ENCODE measurements at places on chromosomes 11 and 22.

GRCh38 chr22:47221840-47222615 lies 459.6 kb downstream of the TBC1D22A start:
- DNase-seq = no peak

DNA sequence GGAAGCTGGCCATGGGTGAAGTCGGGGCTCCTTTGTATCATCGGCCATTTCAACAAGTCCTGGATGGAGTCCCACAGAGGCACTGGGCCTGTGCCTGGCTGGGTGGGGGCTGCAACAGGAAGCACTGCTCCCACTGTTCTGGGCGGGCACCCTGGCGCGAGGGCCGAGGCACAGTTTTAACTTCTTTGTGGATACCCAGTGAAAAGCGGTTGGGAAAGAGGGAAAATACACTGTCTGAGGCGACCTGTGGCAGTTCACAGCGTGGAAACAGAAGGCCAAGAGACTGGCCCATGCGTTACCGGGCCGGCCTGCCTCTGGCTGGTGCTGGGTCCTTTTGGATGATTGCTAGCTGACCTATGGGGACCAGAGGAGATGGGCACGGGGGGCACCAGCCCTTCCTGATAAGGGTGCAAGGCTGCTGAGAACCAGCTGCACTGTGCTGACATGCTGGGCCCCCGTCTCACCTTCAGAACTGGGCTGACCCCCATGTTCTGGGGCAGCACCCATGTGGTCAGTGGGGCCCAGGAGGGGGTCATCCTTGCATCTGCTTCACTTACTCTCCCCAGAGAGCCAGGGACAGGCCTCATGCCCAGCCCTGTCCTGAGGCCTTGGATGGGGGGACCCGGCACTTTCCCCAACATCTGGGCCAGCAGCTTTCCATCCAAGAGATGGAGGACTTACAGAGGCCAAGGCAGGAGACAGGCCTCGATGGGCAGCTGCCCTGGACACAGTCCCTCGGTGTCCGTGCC lies 4.2 kb downstream of the OVOL1 start:
- no peak for DNase-seq

GRCh38 chr11:30458541-30458940 lies 127.6 kb downstream of the MPPED2 start:
- DNase-seq = no peak

DNA sequence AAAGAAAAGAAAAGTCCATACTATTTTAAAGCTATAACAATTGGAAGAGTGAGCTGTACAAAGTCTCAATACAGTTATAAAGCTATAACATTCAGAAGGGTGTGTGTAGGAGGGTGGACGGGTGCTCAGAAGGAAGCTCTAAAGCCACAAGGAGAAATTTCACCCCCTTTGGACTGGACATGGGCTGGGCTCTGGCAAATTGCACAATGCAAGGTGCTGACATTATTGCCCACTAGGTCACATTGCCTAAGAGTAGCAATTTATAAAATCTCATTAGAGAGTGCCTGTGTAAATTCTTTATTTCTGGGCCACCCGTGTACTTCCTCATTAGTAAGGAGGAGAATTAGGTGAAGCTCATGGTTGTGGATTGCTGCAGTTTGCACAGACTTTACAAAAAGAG lies 5.7 kb upstream of the APOBEC3A start:
- no peak for DNase-seq

DNA sequence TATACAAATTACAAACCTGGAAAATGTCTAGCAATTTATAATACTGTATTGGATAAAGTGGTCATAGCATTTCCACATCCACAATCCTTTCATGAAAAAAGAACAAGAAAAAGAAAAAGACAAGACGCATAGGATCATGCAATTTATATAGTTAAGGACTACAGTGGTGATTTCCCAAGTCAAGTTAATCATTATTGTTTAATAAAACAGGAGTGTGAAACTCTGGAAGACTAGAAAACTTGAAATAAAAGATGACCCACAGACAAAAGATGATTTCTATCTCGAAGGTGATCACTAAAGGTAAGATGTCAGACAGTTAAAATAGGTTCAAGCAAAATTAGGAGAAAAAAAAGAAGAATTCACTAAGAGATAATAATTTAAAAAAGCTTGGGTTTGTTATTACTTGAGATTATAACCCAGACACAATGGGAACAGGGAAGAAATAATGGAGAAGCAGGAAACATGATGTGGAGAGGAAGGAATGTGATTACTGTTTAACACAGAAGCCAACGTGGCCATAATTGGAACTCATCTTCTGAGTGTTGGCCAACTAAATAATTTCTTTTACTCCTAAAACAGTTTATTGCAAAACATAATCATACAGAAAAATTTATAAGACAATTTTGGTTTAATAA lies 441.2 kb upstream of the ANO3 start:
- DNase-seq = no peak

- no peak for DNase-seq
These were observed 157.4 kb upstream of the NAV2 start for GRCh38 chr11:19555266-19555665.

DNA sequence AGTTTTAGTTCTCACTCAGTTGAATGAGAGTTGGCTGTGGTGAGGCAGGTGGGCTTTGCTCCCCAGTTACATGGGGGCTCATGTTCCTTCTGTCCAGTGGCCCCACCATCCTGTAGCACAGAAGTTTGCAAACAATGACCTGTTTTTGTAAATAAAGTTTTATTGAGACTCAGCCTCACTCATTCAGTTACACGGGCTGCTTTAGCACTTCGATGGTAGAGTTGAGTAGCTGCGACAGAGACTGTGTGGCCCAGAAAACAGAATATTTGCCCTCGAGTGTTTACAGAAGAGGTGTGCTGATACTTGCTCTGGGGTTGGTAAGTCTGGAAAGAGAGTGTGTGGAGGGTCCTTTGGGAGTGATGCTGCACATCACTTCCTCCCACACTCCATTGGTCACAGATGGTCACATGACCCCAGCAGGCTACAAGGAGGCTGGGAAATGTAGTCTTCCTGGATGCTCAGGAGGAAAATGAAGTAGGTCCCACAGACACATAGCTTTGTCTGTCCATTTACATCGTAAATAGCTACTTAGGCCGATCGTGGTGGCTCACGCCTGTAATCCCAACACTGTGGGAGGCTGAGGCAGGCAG lies 34.6 kb downstream of the IFT27 start:
- DNase-seq = no peak

DNA sequence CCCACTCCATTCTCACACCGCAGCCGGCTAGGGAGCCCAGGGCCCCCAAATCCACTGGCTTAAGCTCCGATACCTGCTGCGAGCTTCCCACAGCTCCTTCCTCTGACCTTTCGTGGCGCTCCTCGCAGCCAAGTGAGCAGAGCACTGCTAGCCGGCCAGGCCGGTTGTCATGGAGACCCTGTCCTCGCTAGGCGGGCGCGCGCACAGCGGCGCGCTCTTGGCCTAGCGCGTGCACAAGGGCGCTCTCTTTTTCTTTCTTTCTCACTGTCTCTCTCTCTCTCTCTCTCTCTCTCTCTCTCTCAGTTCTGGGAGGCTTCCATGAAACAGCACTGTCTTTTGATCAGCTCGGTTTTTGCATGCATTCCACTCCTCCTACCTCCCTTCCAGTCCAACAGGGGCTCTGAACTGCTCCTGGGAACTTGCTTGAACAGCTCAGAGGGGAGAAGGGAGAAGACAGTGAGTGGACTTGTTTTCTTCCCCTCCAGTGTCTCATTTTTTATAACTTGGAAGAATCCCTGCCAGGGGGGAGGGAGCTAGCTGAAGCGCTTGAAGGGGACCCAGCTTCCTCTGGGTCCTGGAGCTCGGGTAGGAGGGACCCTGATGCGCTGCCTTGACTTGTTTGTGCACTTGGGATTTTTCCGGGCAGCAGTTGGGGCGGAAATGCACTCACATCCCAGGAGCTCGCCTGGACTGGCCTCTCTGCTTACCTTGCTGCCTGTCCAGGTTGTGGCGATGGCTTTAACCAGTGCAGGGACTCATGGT lies 100.3 kb upstream of the AKIP1 start:
- DNase-seq = peak; percentile 77

DNA sequence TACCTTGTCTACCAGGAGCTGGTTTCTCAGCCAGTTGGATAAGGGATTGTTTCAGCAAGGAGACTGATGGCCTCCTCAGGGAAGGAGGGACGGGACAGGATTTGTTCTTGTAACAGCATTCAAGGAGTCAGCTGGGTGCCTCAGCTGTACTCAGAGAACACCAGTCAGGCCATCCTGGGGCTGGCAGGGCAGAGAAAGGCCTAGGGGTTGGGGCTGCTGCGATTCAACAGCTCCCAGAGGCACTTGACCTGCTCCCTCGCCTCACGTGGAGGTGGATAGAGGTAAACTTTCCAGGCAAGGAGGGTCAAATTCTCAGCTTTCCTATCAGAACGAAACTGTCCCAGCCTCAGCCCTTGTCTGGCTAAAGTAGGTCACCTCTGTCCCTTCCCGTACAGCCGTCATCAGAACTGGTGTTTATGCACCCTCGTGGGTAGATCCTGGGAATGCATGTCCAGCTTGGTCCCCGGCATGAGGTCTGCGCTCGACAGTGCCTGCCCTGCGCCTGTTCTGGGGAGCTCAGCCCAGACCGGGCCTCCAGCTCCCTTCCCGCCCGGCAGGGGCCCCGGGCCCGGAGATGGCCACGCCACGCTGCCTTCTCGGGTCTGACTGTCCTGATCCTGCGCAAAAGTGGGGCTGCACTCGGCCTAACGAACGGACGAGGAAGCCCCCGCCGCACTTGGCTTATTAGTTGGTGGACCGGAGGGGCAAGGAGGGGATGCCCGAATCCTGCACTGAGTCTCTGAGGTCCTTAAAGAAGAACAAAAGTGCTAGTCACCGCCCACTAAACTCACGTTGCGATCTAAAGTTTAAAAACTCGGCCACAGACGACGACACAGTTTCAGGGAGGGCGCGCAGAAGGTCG lies 762 bp upstream of the CCDC134 start:
- peak; percentile 39 for DNase-seq

- DNase-seq = no peak
These were observed 50.7 kb downstream of the TSPAN18 start for GRCh38 chr11:44777209-44778194.

DNA sequence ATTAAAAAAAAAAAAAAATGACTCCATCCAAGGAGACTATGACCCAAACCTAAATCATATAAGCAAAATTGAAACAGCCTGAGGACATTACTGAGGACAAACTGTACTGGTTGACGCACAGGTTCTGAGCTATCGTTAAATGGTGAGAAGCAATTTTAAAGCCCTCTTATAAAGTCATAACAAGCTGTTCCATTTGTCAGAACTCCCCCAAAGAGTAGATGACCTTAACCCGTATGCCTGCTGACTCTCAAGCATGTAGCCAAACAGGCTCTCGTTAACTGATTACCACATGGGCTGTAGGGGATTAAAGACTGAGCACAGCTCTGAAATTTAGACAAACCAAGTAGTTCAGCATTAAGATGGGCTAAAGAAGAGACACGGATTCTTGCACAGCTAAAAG lies 2.2 kb downstream of the CRYAB start:
- DNase-seq = no peak

DNA sequence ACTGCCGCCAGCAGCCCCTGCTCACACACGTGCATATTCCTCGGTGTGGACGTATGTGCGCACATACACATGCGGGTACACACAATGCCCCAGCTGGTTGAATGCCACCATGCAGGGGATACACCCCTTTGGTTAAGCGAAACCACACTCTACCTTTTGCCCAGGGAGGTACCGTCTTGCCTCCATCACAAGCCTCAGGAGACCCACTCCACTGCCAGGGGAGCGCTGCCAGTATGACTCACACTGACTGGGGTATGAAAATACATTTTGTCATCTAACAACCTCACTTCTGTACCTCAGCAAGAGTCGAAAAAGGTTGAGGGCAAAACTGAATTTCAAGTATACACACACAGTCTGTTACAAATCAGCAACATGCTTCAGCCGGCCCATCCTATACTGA lies 39.4 kb downstream of the TMEM45B start:
- no peak for DNase-seq

DNA sequence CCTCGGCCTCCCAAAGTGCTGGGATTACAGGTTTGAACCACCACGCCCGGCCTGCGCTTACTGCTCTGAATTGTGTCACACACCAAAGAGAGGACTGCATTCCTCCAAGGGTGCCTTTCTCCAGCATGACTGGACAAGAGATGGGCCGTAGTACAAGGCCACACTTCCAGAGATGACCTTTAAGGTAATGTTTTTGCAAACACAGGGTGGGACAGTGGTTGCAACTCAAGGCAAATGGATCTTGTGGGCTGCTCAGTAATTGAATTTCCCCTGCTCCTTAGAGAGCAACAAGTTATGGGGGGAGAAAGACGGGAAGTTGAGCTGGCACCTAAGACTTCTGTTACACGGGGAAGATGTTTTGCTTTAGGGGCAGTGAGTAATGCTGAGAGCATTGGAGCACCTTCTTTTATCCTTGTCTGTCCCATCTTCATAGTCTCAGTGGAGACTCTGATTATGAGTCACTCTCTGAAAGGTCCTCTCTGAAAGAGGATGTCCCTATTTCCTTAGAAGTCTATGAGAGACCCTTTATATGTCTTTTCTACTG lies 66.3 kb downstream of the C11orf91 start:
- DNase-seq = no peak

GRCh38 chr11:124915541-124916369 lies 3.3 kb upstream of the HEPN1 start:
- DNase-seq = no peak

- DNase-seq = no peak
These were observed 376.7 kb upstream of the CCDC179 start for GRCh38 chr11:23236826-23237555.

DNA sequence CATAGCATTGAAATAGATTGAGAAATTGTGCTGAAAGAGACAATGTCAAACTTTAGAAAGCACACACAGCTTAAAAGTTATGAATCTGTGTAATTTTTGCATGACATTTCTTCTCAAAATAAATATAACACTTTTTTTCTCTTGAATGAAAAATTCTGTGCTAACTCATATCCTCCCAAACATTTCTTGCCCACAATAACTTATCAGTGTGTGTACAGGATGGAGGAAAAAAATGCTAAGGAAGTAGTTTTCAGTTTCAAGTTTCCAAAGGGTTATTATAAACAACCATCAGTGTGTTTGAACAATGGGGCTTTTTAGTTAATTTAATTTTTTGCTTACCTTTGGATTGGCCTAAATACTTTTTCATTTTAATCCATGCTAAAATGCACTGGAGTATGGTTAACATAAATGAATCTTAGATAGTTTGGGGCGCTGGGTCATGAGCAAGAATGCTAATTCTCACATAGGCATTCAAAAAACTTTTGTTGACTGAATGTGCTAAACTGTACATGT lies 82.9 kb upstream of the ARHGAP20 start:
- DNase-seq = no peak

- no peak for DNase-seq
These were observed 237.0 kb upstream of the MPPED2 start for GRCh38 chr11:30823119-30823518.

DNA sequence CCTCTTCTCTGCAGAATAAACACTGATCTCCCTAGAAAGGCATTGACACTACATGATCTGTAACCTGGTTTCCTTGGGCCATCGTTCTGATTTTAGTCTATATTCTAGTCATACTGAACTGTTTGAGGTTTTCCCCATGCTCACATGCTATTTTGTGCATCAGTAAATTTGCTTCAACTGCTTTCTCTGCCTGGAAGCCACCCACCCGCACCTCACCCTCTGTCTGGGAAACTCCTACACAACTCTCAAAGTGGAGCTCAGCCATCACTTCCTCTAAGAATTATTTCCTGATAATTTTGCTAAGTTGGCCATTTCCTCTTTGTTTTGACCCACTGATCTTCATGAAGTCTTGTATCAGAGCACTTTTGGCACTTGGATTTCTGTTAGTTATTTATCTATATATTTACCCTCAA lies 36.1 kb downstream of the MMP20 start:
- DNase-seq = peak; percentile 23

All from caudate nucleus (tissue), 63 donors.